ENCODE measurements at places on chromosomes 12 and 14.

GRCh38 chr14:61369454-61369810 lies 48.1 kb downstream of the PRKCH start:
- DNase-seq, result no peak

DNA sequence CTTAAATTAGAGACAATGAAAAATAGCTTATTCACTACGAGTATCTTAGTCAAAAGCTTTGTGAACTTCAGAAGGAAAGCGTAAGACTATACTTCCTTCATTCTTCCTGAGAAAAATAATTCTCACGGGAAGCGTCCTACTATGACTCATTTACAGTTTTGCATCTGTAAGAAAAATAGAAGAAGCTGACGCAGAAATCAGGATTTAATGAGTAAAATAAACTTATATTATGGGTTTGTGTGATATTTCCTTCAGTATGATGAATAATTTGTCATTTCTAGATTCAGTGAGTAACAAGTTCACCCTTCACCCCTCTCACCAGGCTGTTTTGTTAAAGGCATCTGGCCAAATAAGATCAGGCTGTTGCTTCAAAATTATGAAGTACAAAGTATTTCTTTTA lies 17.8 kb upstream of the PDE3A start:
- peak; percentile 88 for DNase-seq

GRCh38 chr12:76952995-76953394 lies 74.2 kb upstream of the CSRP2 start:
- no peak for DNase-seq

- DNase-seq, result no peak
Observed at GRCh38 chr12:96112733-96113132, 77.3 kb upstream of the LTA4H start.

All from fibroblast of skin of right quadriceps (primary cell).